ENCODE measurements at places on chromosomes 1 and 21. TPM values are rescaled to one million over a fixed set of nuclear protein-coding genes. Genes with fewer than 3 reads are reported as not detected.
A peak's percentile ranks its signal among the peaks of the same experiment; 100 is the strongest.

GRCh38 chr1:14242123-14242522, 356.4 kb upstream of the KAZN start:
- no peak for DNase-seq

Gene ACOT11
- 0.64 TPM for total RNA-seq

Gene SLC1A7
- total RNA-seq, result not detected

- no peak for DNase-seq
Observed at GRCh38 chr1:156226782-156227181, 14.0 kb downstream of the PMF1 start.

GRCh38 chr1:218624052-218624451, 278.9 kb downstream of the TGFB2 start:
- no peak for DNase-seq

- DNase-seq, result no peak
Observed at GRCh38 chr21:46001821-46002681, 20.5 kb downstream of the COL6A1 start.

Gene LDLRAD2
- total RNA-seq, result not detected

DNA sequence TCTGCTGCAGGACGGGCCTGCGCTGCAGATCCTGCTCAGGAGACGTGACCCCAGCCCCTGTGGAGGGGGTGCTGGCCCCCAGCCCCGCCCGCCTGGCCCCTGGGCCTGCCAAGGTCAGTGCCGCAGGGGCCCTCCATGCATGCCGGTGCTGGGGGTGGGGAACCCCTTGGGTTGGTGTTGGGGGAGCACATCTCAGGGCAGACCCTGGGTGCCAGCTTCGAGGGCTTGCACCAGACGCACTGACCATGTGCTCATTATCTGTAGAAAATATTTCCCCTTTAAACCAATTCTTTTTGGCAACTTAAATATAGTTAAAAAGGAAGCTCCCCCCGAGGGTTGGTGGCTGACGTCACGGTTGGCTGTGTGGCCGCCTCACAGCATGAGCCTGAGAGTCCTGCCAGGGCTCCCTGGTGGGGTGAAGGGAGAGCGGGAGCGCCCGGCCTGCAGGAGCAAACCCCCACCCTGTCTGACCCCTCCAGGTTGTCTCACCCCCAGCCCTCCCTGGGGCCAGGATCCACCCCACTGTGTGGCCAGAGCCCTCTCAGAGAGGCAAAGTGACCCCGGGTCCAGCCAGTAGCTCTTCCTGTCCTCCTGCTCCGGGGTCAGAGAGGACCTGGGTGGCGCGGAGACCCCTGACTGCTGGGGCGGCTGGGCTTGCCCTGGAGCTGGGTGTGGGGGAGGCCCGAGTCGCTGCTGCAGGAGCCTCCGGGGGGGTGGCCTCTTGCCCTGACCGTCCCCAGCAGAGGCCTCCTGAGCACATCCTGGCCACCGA, 5.3 kb upstream of the PFKL start:
- peak; percentile 15 for DNase-seq

DNA sequence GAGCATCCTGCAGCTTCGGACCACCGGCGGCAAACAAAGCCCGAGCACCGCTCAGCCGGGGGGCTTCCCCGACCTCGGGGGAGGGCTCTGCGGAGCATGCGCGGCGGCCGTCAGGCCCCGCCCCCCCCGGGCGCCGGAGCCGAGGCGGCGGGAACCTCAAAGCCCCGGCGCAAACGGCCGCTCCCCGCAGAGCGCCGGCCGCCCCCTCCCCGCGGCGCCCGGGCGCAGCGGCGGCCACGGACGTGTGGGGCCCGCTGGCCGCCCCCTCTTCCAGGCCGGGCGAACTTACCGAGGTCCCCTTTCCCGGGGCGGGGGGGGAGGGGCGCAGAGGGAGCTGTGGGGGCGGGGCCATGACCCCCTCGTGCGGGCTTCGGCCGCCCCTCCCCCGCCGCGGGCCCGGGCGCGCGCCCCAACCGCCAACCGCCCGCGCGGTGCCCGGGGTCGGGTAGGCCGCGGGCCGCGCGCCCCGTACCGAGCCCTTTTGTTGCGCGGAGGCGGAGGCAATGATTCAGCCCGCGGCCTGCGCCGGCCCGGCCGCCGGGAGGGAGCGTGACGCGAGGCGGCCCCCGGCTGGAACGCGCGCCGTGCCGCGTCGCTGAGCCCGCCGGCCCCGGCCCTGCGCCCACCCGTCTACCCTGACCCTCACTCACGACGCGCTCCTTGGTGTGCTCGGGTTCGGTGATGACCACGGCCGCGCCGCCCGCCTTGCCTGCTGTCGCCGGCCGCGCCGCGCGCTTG, 1.7 kb downstream of the RCC2 start:
- peak; percentile 40 for DNase-seq

GRCh38 chr1:208206092-208206698, 38.0 kb downstream of the PLXNA2 start:
- no peak for DNase-seq

DNA sequence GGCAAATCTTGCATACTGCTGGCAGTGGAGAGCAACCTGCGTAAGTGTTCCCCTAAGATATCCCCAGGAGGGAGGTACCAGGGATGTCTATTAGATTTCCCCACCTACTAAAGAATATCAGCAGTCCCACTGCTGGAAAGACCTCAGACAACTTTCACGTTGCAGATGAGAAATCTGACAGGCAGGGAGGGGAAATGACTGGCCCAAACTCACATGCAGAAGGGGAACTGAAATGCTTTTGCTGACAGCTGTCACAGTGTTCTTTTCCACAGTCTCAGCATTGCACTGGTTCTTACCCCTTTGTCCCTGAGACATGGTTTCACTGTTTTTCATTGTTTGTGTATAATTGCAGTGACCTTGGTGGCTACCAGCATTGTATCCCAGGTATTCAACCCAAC, 84.8 kb upstream of the ATP1A1 start:
- DNase-seq, result no peak

DNA sequence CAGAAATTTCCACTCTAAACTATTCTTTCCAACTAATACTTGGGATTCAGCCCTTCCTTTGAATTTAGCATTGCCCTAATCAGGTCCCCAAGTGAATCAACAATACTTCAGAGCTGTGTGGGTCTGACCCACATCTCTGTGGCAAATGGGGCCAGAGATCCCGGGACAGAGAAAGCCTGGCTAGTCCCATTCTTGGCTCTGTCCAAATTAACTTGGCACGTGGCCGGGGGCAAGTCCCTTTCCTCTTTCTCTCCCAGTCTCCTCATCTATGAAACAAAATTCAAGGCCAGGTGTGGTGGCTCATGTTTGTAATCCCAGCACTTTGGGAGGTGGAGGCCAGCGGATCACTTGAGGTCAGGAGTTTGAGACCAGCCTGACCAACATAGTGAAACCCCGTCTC, 6.3 kb upstream of the ZC3H12A start:
- no peak for DNase-seq

Gene MAB21L3
- total RNA-seq, result not detected

- DNase-seq, result no peak
Observed at GRCh38 chr1:34884961-34885360, 25.4 kb upstream of the SMIM12 start.

- no peak for DNase-seq
Observed at GRCh38 chr1:11295905-11296304, 22.9 kb downstream of the UBIAD1 start.

Gene FCRLB
- 1.5 TPM for total RNA-seq

DNA sequence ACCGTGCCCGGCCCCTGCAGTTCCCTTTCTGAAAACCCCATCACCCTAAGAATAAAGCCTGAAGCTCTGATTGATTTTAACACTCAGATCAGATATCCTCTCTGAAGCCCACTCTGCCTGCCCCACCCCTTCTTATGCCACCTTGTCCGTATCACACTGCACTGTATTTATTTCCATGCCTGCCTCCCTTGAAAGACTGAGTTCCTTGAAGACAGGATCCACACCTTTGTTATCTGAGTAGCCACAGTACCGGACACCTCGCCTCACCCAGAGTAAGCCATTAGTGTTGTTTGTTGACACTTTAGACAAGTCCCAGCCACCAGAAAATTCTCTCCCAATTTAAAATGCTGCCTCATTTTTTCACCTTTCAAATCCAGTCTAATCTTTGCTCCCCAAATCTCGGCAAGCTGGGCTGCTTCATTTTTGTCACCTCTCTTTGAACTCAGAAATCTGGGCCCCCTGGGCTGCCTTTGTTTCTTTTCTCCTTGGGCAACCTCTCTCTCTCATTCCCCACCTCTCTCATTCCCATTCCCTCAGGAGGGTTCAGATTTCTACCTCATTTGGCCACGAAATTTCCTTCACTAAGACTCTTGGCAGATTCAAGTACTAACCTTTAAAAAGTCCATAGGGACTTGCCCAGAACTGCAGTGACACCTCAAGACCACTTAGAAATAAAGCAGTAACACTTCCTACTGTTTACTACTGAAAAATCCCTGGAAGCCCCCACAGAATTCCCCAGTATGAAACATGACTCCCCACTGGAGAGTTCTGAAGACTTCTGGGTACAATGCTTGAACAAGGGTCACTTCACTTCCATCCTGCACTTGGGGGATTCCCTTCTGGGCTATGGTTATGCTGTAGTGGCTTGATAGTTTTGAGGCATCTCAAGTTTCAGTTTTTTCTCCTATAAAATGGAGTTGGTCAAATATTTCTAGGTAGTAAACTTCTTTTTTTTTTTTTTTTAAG, 8.7 kb upstream of the PPP1R15B start:
- no peak for DNase-seq

Gene PKP1
- total RNA-seq, result not detected

DNA sequence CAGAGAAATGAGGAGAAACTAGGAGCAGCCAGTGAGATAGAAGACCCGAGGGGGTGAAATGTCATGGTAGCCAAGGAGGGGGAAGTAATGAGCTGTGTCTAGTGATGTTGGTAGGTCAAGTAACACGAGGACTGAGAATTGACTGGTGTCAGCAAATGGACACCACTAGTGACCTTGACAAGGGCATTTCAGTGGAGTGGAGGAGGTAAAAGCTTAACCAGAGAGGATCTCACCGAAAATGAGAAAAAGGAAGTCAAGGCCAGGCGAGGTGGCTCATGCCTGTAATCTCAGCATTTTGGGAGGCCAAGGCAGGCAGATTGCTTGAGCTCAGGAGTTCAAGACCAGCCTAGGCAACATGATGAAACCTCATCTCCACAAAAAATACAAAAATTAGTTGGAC, 3.0 kb upstream of the ZYG11B start:
- no peak for DNase-seq

DNA sequence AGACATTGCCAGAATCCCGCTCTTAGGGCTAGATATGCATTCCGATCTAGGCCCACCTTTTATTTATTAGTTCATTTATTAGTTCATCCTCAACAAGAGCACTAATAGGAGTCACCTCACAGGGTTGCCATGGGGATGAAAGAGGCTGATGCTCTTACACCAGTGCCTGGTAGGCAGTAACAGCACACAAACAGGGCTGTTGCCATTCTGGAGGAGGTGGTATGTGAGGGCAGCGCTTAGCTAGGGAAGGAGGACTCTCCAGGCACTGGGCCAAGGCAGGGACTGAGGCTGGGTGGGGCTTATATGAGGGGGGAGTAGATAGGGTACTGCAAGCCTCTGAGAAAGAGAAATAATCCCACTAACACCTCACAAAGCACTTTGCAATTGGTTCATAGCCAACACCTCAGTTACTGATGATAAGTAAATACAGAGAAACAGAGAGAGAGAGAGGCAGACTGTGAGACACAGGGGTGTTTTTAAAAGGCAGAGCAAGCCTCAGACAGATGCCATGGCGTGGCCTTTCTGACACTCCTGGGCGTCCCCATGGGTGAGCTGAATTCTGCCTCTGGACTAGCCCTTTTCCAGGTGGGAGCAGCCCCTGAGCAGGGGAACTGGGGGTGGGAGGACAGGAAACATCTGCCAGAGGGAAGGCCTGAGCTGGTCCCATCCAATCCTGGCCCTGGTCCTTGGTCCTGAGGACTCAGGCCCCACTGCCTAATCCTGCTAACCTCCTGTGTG, 5.9 kb downstream of the FCGR2A start:
- DNase-seq, result no peak

- peak; percentile 55 for DNase-seq
Observed at GRCh38 chr21:15732290-15732995, 2.7 kb downstream of the USP25 start.

GRCh38 chr1:145918992-145919939, 749 bp upstream of the PEX11B start:
- no peak for DNase-seq

GRCh38 chr1:6249739-6250689, 6.0 kb downstream of the HES3 start:
- no peak for DNase-seq

Gene PLEKHA6
- 0.52 TPM for total RNA-seq

GRCh38 chr1:162169031-162169790, 99.7 kb downstream of the NOS1AP start:
- no peak for DNase-seq

Gene PCBP3
- total RNA-seq, result 1.6 TPM

DNA sequence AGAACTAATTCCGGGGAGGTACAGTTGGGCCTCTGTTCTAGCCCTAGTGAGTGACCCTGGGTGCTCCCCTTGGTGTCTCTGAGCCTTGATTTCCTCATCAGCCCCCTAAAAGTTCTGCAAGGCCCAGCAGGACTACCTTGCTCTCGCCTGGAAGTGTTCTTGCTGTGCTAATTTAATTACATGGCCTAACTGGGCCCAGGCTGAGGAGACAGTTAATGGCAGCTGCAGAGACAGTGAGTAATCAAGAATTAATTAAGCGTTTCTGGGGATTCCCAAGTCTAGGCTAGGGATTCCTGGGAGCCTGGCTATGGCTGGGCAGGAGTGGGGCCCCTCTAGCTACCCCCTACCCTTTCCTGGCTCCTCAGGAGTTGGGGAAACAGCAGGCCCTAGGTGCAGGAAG, 24.7 kb upstream of the DMBX1 start:
- no peak for DNase-seq

Data from CD4-positive, alpha-beta memory T cell (primary cell).